ENCODE measurements at places on chromosomes 4 and X.

GRCh38 chr4:45183905-45184304, 457.5 kb upstream of the GNPDA2 start:
- DNase-seq = no peak

DNA sequence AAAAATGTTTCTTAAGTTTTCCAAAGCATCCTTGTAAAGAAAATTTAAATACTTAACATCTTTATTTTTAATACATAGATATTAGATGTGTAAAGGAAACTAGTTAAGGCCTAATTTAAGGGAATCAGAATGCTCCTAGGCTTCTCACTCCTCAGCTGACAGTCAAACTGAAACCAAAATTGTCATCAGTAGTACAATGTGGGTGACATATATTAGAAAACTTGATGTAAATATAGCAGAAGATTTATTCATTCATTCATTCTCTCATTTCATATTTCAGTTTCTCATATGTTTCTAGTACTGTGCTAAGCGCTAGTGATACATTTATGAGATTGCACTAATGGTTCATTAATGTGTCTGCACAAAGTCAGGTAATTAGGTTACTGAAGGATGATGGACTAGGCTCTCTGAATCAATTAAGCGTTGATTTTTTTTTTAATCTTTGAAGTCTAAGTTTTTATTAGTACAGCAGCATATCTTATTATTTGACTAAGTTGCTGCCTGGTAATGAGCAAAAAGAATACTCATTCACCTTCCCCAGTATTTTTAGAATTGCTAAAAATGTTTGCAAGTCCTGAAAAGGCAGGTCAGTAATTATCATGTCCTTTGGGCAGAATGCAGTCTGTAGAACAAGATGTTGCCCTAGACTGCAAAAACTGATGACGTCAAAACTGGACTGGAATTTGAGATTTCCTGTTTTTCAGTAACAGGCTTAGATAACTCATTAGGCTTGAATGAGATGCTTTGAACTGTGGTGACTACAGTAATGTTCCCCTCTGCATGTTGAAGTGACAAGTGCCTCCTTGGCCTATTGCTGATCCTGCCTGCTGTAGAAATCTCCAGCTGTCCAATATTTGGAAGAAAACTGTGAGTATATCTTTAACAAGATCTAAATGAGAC, 128.7 kb downstream of the ARHGAP24 start:
- no peak for DNase-seq

DNA sequence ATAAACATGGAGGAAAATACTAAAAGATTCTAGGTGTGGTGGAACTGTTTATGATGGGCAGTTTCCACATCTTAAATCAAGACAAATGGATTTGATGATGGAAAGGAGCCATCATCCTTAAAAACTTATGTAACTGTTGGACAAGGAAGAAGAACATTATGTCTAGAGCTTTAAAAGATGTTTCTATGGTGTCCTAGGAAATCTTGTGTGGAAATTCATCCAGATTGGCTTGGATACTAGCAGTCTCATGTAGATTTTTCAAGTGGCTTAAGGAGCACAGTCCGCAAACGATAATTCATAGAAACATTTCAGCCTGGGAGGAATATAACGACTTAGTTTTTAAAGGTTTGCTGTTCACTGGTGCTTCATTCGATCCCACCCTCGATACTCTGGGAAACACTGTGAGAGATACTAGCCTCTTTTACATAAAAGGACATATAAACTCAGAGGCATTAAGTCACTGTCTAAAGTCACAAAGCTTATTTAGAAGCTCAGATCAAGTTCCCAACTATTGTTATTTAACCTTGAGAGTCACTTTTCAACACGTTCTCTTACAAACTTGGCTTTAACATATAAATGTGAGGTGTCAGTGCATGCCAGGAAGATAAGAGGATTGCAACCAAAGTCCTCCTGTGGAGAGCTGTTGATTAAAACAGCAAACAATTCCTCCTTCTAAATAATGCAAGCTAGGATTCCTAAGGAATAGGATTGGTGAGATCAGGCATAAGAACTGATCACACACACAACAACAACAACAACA, 135.7 kb upstream of the SCML1 start:
- DNase-seq = no peak

DNA sequence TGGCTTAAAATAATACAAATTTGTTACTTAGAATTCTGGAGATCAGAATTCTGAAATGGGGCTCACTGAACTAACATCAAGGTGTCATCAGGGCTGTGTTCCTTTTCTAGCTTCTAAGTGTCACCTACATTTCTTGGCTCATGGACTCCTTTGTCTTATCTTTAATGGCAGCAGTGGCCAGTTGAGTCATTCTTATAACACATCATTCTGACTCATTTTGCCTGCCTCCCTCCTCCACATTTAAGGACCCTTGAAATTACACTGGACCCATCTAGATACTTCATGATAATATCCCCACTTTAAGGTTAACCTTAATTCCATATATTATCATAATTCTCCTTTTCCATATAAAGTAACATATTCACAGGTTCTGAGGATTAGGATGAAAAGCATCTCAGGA, 215.9 kb downstream of the GUCY2F start:
- no peak for DNase-seq

- no peak for DNase-seq
These were observed 174.5 kb upstream of the C1QTNF7 start for GRCh38 chr4:15253349-15253748.

DNA sequence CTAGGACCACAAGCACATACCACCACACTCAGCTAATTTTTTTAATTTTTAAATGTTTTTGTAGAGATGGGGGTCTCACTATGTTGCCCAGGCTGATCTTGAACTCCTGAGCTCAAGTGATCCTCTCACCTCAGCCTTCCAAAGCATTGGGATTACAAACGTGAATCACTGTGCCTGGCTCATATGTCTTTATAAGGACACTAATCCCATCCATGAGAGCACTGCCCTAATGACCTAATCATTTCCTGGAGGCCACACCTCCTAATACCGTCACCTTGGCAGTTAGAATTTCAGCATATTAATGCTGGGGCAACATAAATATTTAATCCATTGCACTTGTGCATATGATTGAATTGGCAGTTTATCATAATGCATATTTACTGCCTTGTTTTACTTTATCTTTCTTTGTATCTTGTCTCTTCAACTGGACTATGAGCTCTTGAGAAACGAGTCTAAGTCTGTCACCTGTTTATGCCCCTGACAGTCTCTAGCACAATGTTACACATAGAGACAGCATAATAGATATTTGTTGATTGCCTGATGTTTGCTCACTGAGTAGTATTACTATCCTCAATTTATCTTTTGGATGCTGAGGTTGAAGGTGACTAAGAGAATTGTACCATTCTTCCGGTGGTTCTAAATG, 172.0 kb downstream of the AASDH start:
- no peak for DNase-seq

DNA sequence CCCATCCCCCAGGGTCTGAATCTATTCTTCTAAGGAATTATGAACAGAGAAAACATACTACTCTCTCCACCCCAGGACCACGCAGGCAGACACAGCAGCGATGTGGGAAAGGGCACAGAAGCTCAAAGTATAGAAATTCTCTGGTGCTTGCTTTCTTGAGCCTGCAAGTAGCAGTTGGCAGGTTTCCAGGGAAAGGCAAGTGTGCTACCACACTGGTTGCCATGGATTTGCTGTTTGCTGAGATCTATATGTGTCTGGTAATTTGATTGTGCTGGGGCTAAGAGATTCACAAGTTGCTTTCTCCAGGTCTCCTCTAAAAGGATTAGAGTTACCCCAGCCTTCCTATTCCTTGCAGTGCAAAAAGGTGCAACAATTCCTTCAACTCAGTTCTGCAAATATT, 83.1 kb downstream of the GUCY2F start:
- DNase-seq = no peak

GRCh38 chrX:69237236-69237635, 72.0 kb upstream of the PJA1 start:
- DNase-seq = no peak

- DNase-seq = no peak
These were observed 96.6 kb upstream of the OTUD4 start for GRCh38 chr4:145277011-145277410.

DNA sequence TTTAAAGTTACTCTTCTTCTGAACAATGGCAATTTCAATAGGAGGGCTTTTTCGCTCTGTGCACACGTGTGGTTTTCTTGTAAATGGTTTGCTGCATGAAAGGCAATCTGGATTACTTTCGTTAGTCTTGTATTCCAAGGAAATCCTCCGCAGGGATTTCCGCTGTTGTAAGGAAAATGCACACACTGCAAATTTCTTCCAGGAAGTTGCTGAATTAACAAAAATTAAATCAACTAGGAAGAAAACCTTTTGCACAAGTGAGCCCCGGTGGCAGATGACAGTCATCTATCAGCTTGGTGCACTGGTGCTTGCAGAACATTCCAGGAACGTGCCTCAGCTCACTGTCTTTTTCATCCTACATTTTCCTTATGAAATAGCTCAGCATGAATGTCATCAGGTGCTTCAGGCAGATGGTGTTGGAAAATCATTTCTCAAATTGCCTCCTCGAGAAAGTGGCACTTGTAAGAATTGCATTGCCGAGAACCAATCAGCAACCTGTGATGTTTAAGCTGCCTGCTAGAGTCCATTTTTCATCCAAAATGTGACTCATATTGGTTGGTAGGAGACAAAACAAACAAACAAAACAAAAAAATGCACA, 272.4 kb upstream of the VCX start:
- DNase-seq = no peak

Data from suppressor macrophage (primary cell).